Non-pigmented ciliary epithelial cell (primary cell): ENCODE measurements at places on chromosomes 5 and 9.

- DNase-seq = no peak
Observed at GRCh38 chr5:150077996-150078801, 8.2 kb downstream of the CSF1R start.

DNA sequence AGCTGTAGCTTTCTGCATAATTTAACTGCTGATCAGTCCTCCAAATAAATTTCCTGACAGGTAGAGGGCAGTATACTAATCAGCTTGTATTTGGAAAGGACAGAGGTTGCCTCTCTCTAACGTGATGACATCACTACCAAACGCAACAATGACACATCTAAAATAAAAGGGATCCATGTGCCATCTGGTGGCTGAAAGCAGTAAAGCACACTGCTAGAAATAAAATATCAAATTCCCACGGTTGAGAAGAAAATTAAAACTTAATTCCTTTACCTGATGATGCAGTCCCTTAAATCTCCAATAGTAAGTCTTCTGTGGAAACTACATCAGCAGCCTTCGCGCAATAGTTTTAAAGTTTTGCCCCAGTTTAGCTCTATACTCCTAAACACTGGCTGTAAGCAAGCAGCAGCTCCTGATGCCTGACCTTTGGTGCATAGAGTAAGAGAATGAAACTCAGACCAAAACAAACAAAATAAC lies 54.5 kb downstream of the DIAPH1 start:
- peak; percentile 90 for DNase-seq

DNA sequence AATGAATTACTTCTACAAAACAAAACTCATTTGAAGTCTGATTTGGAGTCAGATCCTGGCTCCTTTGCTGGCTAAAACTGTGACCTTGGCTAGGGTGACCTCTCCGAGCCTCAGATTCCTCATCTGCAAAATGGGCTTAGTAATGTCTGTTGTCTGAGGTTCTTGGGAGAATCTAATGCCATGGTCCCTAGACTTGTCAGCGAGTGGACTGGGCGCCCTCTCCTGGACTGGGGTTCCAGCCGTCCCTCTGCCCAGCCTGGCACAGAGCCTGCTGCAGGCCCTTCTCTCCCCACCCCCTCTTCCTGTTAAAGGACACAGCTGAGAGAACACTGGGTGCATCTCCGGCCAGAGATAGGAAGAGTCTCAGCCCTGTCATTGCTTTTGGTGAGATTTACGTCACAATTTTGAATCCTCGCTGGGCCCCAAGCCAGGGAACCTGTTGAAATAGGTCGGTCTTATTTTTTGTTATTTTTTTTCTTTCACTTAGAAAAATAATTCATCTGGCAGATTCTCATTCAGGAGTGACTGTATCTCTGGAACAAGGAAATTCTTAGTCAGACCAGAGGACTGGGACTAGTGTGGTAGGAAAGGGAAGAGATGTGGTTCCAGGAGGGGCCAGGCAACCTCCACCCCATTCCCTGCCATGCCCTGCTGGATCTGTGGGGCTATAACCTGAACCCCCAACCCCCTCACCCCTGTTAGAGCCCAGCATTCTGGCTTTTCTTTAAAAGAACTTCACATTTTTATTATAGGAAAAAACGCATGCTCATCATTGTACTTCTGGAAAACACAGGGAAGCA lies 48.2 kb upstream of the RPL26L1 start:
- peak; percentile 77 for DNase-seq

GRCh38 chr9:31790720-31791119 lies 593.7 kb upstream of the ACO1 start:
- DNase-seq = no peak

DNA sequence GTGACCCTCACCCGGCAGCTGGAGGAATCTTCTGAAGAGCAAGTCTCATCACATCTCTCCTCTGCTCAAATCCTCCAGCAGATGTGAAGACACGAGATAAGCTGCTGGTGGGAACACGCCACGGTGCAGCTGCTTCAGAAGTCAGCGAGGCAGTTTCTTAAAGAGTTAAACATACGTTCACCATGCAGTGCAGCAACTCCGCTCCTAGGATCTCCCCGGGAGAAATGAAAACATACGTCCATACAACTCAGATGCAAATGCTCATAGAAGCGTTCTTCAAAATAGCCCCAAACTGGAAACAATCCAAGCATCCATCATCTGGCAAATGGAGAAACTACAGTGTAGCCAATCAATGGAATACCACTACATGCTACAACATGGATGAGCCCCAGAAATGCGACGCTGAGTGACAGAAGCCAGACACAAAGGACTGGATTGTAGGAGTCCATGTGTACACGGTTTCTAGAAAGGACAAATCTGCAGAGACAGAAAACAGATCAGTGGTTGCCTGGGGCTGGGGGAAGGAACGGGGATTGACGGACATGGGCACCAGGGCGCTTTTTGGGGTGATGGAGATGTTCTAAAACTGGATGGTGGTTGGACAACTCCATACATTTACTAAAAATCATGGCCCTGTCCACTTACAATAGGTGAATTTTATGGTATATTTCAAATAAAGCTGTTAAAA lies 150.6 kb downstream of the COL23A1 start:
- DNase-seq = no peak

DNA sequence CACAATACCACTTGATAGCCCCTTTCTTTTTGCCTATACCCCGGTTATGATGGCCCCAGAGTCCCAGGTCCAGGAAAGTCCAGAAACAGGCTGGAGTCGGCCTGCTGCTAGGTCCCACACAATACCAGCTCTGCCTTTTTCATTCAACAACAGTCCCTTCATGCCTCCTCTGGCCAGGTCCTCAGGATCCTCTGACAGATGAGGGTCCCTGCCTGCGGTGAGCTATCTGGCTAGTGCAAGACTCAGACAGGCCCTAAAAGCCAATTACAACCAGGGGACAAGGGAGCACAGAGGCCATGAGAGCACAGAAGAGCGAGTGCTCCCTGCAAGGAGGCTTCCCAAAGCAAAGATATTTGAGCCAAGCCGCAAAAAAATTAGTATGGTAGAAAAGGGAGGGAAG lies 84.8 kb upstream of the ZBTB43 start:
- no peak for DNase-seq
